ENCODE measurements at places on chromosomes 12 and 14.
A peak's percentile ranks its signal among the peaks of the same experiment; 100 is the strongest.

DNA sequence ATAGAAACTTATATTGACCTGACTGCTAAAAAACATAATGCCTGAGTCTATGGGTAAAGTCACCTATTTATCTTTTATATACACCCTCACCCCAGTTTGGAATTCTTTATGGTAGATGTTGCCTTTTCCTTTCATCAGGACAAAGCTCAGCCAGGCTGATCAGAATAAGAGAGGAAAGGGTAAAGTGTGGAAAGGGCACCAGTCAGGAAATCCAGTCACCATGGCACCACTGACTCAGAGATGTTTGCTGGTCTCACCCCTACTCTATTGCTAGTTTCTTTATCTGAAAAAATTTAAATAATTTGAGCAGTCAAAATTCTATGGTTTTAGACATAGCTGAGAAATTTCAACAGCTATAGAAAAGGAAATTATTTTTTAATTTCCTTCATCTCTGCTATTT, 49.2 kb upstream of the SSTR1 start:
- DNase-seq: no peak

DNA sequence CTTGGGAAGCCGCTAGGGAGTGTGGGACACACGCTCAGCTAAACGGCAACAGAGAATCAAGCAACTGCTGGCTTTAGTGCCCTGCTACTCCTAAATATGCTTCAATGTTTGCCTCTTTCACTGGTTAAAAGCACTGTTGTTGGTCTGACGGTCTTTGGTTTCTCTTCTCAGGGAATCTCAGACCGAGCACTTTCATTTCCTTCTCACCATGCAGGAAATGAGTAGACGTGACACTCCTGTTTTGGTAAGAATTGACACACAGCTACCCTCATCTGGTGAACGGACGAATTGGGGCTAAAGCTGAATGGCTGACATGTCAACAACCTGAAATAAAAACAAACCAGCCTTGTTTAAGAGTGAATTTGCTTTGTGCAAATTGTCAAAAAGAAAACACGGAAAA, 57.5 kb upstream of the PIWIL1 start:
- DNase-seq: no peak

DNA sequence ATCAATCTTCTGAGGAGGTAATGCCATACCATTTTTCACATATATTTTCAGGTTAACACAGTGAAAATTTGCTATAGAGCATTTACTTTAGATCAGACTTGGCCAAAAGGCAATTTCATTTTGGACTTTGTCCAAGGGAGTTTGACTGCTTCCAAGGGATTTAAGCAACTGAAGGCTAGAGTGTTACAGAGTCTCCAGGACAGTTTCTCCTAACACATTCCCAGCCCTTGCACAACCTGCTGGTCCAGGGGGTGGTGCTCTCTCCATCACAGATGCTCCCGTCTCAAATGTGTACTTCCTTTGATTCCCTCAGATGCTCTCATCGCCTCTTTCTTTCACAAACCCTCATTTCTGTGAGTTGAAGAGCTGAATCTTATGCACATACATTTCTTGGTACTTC, 143.1 kb downstream of the TPH2 start:
- DNase-seq: no peak

DNA sequence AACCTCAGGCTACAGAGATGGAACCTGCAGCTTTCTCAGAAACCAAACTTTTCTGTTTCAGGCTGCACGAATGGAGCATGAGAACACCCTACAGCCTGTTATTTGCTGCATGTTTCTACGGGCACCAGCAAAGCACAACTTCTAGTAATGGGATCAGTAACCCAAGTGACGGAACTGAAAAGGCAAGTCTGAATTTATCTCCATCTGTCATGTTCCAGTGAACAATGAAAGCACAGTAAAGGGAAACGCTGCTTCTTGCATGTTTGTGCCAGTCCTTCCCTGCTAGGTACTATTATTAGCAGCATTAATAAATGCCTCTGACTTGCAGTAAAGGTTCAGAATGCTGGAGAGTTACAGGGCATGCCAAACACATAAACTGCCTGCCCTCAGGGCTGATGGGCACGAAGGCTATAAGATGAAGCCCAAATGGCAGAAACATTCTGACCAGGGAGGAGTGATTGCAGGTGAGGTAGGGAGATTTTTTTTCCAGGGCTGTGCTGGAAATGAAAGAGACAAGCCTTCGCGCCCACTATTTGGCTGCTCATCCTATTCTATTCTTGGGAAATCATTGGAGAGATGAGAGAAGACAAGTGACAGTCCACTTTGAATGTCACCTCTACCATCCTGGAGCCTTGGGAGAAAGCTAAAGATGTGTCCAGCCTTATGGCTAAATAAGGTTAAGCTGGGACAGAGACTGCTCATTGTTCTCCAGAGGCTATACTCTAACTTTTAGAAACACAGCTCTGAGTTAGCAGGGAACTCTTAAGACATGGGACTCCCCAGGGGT, 100.4 kb upstream of the PLXNC1 start:
- DNase-seq: no peak

DNA sequence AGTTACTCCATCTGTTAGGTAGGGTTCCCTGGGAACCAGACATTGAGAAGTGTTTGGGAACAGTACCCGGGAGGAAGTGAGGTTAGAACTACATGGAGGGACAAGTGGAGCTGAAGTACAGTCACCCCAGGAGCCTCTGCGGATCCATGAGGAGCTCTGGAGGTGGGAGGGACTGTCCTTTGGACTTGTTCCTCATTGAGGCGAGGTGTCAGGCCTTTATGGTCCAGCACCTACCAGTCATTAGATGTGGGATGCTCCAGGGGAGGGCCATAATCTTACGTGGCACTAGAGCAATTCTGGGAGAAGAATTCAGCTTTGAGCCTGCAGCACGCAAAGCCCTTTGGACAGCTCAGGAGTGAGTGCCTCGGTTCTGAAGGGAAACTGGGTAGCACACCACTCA, 142.8 kb downstream of the DACT1 start:
- DNase-seq: no peak

GRCh38 chr12:66409195-66409871, 107.0 kb downstream of the HELB start:
- DNase-seq: peak; percentile 2

DNA sequence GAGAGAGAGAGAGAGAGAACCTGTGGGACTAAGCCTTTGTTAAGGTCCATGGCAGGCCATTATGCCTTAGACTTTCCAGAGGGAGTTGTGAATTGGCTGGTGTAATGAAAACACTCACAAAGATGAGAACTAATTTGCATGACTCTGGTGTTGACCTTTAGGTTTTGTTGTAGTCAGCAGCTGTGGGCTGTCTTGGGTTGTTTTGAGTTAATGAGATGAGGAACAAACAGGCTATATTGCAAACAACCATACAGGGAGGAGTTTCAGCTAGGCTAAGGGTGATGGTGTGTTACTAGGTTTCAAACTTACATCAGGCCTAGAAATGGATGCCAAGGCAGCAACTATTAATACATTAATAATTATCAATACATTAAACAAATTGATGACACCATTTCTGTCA, 26.3 kb downstream of the ATXN7L3B start:
- no peak for DNase-seq

GRCh38 chr14:72788972-72789728, 104.8 kb downstream of the DPF3 start:
- DNase-seq: no peak

DNA sequence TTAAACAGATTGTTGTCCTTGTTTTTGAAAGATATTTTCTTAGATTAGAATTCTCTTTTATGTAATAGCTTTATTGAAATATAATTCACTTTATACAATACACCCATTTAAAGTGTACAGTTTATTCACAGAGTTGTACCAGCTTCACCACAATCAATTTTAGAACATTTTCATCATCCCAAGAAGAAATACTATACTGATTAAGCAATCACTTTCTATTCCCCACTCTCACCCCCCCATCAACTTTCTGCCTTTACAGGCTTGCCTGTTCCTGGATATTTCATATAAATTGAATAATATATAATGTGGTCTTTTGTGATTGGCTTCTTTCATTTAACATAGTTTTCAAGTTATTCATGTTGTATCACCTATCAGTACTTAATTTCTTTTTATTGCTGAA, 44.4 kb downstream of the ARHGAP5 start:
- DNase-seq: no peak

DNA sequence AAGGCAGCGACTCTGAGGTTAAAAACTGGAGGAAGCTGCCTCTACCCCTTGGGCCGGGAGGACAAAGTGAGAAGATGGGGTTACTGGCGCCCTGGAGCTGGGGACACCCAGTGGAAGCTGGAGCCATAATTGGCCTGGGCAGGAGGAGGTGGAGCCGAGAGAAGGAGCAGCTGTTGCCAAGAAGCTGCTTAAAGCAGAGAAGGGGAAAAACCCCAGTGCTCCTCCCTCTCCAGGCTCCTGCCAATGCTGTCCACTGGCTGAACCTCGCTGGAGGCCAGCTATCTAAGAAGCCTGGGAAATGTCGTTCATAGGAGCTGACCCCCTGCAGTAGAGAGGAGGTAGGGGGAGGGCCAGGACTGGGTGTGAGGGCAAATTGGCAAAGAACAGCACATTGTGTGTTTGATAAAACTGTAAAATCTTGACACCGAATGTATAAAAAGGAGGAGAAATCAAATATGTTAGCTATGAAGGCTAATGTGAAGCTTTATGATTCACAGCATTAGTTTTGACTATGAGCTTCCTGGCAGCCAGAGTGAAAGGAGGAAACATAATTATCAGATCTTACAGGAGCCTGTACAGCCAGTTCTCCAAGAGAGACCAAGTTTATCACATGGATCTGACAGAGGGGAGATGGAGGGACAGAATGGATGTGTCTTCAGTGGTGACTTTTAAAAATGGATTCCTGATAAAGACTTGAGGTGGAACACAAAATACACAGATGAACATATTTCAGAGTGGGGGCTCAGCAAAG, 9.5 kb downstream of the HHIPL1 start:
- no peak for DNase-seq

DNA sequence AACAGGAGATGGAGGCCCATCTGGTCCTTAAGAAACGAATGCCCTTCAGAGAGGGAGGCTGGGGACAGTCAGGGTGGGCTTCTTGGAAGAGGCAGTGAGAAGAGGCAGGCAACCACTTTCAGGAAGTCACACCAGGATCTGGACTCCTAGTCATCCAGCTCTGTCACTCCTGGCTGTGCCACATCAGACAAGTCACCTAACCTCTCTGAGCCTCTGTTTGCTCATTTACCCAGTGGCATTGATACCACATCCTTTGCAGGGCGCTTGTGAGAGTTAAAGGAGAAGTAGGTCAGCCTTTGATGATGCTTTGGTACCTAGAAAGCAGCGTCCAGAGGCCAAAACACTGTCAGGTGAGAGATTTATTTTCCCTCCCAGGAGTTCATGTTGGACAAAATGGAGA, 11.1 kb downstream of the CCDC197 start:
- no peak for DNase-seq

DNA sequence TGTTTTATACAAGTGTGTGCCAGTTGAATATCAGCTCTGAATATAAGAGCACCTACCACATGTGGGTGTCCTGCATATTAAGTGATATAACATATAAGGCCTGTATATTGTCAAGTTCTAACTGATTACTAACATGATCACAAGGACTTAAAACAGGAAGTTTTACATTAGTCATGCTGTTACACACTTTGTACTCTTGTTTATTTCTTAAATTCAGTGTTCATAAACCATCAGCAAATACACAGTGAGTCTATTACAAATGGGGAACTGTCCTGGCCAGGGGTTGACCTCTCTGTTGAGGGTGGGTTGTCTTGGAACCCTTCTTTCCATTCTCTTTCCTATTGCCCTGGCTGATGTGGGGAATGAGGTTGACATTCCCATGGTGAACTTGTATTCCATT, 19.1 kb downstream of the HELB start:
- no peak for DNase-seq

GRCh38 chr12:108133482-108133881, 4.4 kb downstream of the WSCD2 start:
- no peak for DNase-seq

GRCh38 chr14:57462551-57462950, 31.1 kb downstream of the CCDC198 start:
- no peak for DNase-seq

DNA sequence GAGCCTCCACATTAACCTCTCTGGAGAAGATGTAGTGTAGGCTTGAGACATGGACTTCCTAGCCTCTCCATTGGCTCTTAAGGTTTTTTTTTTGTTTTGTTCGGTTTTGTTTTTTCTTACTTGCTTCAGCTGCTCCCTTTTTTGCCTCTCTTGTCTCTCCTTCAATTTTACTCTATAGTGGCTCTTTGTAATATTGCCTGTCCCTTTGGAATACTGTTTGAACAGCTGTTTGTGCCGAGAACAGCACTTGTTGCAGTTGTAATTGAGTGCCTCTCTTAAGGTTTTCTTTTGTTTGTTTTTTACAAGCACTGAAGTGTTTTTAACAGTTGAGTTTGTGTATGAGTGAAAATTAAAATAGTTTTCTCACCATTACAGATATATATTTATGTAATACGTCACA, 567.7 kb downstream of the LRFN5 start:
- DNase-seq: no peak

- peak; percentile 38 for DNase-seq
Observed at GRCh38 chr12:46217541-46218321, 51.1 kb downstream of the SLC38A1 start.

- DNase-seq: no peak
Observed at GRCh38 chr14:28765169-28765830, 1.3 kb upstream of the FOXG1 start.

- DNase-seq: no peak
Observed at GRCh38 chr12:82696543-82696942, 9.8 kb downstream of the TMTC2 start.

- DNase-seq: no peak
Observed at GRCh38 chr12:644818-645552, 18.3 kb downstream of the NINJ2 start.

DNA sequence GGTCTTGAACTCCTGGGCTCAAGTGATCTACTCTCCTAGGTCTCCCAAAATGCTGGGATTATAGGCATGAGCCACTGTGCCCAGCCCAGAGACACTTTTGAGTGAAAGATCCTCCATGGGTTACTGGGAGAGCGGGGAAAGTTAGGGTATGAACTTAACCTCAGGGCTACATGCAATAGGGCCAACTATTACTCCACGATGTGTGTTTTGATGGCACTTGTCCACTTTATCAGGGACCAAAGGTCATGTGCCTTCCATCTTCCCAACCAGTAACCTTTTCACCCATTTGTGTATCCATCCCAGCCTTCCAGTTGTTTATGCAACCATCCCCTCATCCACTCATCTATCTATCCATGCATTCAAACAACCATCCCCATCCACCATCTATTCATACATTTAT, 60.6 kb upstream of the NOS1 start:
- DNase-seq: no peak

GRCh38 chr12:11633968-11634367, 15.5 kb upstream of the ETV6 start:
- DNase-seq: no peak

GRCh38 chr14:90447720-90448497, 51.1 kb downstream of the CALM1 start:
- no peak for DNase-seq

GRCh38 chr12:72471806-72472205, 199.6 kb downstream of the TRHDE start:
- DNase-seq: no peak

- no peak for DNase-seq
Observed at GRCh38 chr12:56616925-56617324, 13.2 kb downstream of the BAZ2A start.

DNA sequence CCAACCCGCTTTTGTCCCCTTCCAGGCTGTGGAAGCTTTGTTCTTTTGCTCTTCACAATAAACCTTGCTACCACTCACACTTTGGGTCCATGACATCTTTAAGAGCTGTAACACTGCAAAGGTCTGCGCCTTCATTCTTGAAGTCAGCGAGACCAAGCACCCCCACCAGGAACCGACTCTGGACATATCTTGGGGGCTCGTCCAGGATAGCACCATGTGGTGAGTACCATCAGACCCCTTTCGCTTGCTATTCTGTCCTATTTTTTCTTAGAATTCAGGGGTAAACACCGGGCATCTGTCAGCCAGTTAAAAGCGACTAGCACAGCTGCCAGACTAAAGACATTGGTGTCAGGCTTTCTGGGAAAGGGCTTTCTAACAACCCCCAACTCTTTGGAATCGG, 137.6 kb upstream of the PPFIA2 start:
- DNase-seq: no peak
